Activated CD4-positive, alpha-beta memory T cell treated with anti-CD3 and anti-CD28 coated beads, Interleukin-2, amount 10 ng/mL, durations not matched to agents 7 days and 5 days (primary cell): ENCODE measurements at places on chromosomes 7 and 10. TPM values are rescaled to one million over a fixed set of nuclear protein-coding genes. Genes with fewer than 3 reads are reported as not detected.
A peak's percentile ranks its signal among the peaks of the same experiment; 100 is the strongest.

DNA sequence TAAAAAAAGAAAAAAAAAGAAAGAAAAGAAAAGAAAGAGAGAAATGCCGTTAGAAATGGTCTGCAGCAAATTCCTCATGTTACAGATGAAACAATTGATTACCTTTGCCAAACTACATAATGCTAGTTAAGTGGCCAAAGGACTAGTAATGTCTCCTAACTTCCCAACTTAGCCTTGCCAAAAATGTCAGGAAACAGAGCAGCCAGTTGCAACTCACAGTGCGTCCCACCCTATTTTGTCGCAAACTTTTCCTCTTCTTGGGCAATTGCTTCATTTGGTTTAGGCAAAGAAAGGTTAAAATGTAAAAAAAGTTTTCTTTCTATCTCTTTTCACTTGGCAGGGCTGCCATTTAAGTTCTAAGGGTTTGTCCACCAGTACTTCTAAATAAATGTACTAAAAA is 53.1 kb downstream of the APBB1IP start:
- H3K4me3 ChIP-seq, result no peak overlapping the region
- peaks cover 28% of the 10 kb centered on the region for H3K4me1 ChIP-seq
- H3K36me3 ChIP-seq, result peaks cover 54% of the 10 kb centered on the region
- no peak overlapping the region for H3K27ac ChIP-seq
- H3K27me3 ChIP-seq, result no peaks in the 10 kb centered on the region

GRCh38 chr7:2357165-2357564 is 2.5 kb downstream of the EIF3B start:
- peaks cover 42% of the 10 kb centered on the region for H3K4me1 ChIP-seq
- H3K27ac ChIP-seq, result peak overlapping the region; percentile 32
- H3K36me3 ChIP-seq, result peaks cover 45% of the 10 kb centered on the region
- H3K4me3 ChIP-seq, result peak overlapping the region; percentile 20
- H3K27me3 ChIP-seq, result no peaks in the 10 kb centered on the region

DNA sequence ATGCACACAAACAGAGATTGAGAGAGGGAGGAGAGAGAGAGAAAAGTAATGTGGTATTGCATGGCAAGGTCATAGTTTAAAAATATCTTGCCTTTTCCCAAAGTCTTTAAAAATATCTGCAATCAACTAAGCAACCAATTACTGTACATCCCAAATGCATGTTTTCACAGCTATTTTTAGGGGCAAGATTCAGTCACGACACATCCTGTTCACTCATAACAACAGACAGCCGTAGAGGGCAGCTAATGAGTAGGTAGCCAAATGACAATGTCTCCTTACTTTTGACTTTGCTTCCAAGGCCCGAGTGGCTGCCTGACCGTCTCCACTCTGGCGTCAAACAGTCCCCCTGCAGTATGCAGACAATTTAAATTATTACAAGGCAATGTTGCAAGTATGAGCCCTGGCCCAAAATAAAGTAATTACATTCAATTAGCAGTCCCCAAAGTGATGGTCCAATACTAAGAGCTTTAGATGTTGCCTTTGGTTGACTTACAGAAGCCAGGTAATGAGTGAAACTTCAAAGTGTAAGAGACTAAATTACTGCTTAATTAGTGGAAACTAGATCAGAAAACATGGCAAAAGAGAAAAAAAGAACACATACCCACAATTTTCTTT is 162.9 kb downstream of the MBL2 start:
- no peaks in the 10 kb centered on the region for H3K4me1 ChIP-seq
- no peak overlapping the region for H3K27ac ChIP-seq
- no peaks in the 10 kb centered on the region for H3K36me3 ChIP-seq
- H3K27me3 ChIP-seq, result no peaks in the 10 kb centered on the region
- H3K4me3 ChIP-seq, result no peak overlapping the region

The TMEM176A gene
- total RNA-seq, result not detected

GRCh38 chr7:18289788-18290187 is 205.8 kb upstream of the HDAC9 start:
- no peaks in the 10 kb centered on the region for H3K27me3 ChIP-seq
- no peak for DNase-seq
- H3K4me3 ChIP-seq, result no peak overlapping the region

GRCh38 chr7:92934096-92934495 is 97.7 kb upstream of the CDK6 start:
- no peak overlapping the region for H3K4me3 ChIP-seq
- no peaks in the 10 kb centered on the region for H3K4me1 ChIP-seq
- H3K27ac ChIP-seq, result no peak overlapping the region
- no peak for DNase-seq
- H3K36me3 ChIP-seq, result peaks cover 6% of the 10 kb centered on the region

The CCDC172 gene
- not detected for total RNA-seq
